GM03348 (cell line): ENCODE measurements at places on chromosomes 12 and 14.

DNA sequence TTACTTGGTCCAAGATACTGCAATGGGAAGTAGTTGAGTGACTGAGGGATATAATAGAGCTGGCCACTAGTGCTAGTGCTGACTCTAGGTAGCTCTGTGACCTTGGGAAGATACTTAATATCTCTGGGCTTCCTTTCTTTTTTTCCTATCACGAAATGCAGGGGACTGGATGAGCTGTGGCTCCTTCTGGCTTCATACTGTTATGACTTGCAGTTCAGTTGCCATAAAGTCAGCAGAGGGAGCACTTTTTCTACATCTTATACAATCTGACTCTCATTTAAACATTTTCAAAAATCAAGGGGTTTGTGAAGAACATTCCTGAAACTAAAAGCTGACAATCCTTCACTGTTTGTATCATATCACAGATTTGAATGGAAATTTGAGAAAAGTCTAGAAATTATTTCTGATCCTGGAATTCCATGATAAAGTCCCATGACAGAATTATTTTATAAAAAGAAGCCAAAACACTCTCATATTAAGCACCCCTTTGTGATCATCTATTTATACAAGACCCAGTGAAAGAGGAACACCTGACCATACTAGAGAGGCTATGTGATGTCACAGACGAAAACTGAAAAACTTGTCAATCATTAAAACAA is 5.3 kb downstream of the BHLHE41 start:
- peak; percentile 49 for DNase-seq

- DNase-seq: no peak
These were observed 81.2 kb downstream of the TMEM260 start for GRCh38 chr14:56660677-56661389.

DNA sequence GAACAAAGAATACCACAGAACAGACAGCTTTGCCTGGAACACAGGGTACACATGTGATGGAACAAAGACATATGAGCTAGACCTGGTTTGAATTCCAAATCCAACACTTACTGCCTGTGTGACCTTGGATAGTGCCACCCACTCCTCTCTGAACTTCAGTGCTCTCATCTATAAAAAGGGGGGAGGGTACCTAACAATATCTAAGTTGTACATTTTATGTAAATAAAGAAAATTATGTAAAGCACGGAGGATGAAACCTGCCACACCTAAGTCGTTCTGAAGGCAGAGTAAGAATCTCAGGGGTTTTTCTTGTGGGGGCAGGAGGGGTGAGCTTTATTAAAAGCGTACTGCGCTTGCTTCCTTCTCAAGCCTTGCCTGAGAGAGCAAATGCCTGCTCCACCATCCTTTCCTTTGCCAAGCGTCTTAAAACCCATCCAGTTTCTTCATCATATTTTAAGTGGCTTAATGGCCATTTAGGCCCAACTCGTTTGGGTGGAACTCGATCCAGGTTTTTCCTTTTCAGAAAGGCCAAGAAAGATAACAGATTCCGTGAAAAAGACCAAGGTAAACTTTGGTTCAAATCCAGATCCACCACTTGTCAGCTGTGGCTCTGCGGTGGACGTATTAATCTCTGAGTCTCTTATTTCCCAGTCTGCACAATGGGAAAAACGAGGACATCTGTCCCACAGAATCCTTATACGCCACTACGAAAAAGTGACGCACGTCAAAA is 946 bp downstream of the DDX24 start:
- DNase-seq: no peak

DNA sequence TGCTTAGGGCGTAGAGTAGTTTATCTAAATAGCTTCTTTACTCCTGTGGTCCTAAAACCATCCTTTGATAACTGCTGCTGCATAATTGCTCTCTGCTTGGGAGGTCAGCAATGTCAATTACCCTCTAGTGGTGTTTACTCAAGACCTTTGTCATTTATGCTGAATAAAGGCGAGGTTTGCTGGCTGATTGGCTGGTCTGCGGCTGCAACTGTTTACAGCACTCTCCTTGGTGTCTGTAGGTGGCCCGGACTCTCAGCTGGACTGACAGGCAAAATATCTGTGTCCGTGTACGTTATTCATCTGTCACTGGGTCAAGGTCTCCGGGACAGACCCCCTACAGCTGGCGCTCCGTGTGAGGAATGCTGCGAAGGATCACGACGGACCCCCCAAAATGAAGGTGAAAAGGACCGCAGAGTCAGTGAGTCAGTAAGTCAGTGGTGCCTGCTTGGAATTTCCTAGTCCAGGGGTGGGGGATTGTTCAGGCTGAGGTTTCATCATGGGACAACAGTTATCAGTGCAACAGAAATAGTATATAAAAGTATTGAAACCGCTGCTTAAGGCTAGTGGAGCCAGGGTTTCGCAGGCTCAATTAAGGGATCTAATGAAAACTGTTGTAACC is 253.3 kb upstream of the DIO2 start:
- no peak for DNase-seq

DNA sequence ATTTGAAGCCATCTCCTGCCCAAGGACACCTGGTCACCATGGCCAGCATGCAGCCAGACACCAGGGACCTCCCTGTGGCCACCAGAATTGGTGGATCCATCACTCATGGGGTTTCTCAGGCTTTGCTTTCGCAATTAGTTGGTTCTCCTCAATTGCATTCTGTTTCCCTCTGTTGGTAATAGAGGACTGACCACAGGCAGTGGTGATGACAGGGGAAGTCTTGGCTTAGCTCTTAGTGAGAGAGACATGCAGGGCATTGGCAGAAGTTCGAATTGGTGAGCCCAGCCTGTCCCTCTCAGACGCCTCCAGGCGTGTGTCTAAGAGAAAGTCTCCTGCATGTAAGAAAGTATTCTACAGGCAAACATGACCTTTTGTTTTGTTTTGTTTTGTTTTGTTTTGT is 21.3 kb downstream of the HCAR2 start:
- DNase-seq: peak; percentile 71

- no peak for DNase-seq
These were observed 10.3 kb downstream of the KIF26A start for GRCh38 chr14:104148433-104149277.

DNA sequence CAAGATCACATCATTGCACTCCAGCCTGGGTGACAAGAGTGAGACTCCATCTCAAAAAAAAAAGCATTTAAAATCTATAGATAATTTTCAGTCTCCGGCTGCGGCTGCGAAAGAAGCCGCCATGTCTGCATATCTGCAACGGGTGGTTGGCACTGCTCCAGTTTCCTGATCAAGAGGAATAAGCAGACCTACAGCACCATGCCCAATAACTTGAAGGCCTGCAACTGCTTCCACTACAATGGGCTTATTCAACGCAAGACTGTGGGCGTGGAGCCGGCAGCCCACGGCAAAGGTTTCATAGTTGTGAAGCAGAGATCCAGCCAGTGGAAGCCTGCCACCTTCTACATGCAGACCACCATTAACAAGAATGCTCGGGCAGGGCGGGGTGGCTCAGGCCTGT is 30.6 kb upstream of the EID3 start:
- DNase-seq: no peak

DNA sequence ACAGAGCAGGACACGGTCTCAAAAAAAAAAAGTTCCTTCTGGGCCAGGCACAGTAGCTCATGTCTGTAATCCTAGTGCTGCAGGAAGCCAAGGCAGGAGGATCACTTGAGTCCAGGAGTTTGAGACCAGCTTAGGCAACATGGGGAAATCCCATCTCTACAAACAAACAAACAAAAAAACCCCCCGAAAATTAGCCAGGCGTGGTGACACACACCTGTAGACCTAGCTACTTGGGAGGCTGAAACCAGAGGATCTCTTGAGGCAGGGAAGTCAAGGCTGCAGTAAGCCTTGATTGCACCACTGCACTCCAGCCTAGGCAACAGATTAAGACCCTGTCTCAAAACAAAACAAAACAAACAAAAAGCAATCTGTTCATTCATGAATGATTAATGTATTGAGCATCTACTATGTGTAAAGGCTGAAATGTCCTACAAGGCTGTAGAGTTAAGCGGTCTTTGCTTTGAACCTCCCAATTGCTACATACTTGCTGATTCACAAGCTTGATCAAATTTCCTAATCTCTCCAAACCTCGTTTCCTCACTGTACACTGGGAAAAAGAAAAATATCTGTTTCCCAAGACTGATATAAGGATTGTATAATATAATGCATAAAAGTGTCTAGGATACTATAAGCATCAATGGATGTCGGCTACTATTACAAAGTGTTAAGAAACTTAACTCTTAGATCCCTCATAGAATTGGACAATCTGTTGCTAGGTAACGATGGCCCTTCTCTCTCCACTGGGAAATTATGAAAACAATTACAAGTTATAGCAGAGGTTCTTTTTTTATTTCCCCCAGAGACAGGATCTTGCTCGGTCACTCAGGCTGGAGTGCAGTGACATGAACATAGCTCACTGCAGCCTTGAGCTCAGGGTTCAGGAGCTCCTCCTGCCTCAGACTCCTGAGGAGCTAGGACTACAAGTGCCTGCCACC is 7.9 kb upstream of the RILPL2 start:
- no peak for DNase-seq
